ENCODE measurements at places on chromosomes 7 and 10.

DNA sequence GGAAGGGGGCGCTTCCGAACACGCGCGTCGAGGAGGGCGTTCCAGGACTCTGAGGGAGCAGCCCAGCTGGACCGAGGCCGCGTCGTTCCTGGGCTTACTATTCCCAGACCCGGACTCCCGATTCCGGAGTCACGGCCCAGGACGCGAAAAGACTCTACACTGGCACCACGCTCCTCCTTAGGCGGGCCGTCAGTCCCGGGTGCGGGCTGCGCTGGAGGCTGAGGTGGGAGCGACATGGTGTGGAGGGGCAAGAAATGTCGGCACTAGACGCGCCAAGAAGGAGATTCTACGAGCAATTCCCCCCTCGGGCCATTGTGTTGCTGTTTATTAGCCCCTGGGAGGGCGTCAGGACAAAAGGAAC is 584 bp upstream of the RUNDC3B start:
- no peak for DNase-seq

GRCh38 chr7:132133501-132133900 is 442.8 kb downstream of the PLXNA4 start:
- DNase-seq, result no peak

DNA sequence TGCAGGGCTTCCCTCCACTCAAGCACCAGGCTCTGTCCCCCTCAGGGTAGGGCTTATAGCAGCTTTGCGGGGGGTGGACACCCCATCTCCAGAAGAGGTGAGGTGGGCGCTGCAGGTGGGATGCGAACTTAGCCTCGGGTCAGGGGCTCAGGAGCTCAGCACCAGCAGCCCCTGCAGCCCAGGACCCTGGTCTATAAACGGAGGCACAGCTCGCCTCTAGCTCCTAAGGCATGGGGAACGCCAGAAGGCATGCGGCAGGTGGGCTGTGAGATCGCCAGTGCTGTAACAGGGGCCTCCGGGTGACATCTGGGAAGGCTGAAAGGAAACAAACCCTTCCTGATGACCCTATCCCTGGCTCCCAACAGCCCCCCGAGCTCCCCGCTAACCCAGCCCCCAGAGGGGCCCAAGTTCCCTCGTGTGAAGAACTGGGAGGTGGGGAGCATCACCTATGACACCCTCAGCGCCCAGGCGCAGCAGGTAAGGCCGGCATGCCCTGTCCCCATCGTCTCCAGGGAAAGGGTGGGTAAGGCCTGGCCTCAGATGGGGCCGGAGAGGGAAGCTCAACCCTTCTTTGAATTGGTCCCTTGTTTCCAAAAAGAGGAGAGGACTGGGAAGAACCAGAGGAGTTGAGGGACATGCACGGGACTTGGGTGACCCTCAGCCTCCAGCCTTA is 4.2 kb downstream of the NOS3 start:
- no peak for DNase-seq

- no peak for DNase-seq
Measured at GRCh38 chr10:132562177-132562915, 24.8 kb downstream of the INPP5A start.

- DNase-seq, result no peak
Measured at GRCh38 chr7:101129603-101130117, 2.8 kb downstream of the SERPINE1 start.

DNA sequence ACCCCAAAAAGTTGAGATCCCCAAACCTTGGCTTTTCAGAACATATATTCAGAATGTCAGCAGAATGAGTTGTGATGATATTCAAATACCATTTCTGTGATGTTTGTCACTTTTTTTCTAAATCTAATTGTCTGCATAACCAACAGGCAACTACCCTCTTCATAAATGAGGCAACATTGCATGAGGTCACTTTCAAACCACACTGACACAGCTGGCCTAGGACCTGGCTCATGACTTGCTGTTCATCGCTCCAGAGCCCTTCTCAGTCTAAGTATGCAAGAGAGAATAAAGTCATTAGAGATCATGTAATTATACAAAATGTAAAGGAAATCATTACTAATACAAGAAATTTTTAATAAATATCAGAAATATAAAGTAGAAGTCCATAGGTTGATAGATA is 681.9 kb downstream of the GRM8 start:
- DNase-seq, result no peak

Measured in NCI-H2171 (cell line).